Fibroblast of skin of back (primary cell): ENCODE measurements at places on chromosomes 3 and 15.

GRCh38 chr3:54374214-54374852 lies 252.0 kb downstream of the CACNA2D3 start:
- DNase-seq: no peak

GRCh38 chr3:4972652-4973643 lies 6.3 kb upstream of the BHLHE40 start:
- DNase-seq: no peak

DNA sequence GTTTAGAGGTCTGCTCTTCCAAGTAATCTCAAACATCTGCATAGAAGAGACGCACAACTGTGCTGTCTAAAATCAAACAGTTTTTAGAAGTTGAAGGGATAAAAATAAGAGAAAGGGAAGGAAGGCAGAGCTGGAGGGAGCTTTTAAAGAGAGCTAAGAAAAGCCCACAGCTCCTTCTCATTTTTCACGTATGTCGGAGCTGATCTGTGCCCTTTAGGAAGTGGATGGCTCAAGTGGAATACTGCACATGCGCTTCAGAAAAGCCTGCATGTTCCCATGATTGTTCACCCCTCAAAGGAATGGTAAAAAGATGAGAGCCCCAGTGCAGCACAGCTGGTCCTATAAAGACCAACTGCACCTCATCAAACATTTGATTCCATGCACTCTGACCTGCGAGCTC lies 207.2 kb downstream of the ADAMTS17 start:
- DNase-seq: no peak

DNA sequence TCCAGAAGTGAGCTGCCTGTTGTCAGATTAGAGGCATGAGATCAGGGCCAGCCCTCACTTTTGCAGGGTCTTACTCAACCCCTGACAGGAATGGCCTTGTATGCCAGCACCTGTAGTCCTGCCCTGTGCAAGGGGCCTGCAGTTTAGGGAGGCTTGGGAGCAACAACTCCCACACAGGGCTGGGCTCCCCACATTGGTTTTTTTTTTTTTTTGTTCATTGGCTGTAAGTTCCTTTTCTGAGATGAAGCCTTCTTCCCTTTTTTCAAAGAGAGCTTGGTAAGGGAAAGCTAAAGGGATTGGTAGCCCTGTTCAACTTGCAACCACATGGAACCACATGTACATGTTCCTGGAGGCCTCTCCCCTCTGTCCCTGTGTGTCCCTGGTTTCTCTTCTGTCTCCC lies 46.4 kb downstream of the TNFAIP8L3 start:
- DNase-seq: no peak

- DNase-seq: peak; percentile 81
These were observed 137.4 kb upstream of the POU1F1 start for GRCh38 chr3:87413814-87414213.

DNA sequence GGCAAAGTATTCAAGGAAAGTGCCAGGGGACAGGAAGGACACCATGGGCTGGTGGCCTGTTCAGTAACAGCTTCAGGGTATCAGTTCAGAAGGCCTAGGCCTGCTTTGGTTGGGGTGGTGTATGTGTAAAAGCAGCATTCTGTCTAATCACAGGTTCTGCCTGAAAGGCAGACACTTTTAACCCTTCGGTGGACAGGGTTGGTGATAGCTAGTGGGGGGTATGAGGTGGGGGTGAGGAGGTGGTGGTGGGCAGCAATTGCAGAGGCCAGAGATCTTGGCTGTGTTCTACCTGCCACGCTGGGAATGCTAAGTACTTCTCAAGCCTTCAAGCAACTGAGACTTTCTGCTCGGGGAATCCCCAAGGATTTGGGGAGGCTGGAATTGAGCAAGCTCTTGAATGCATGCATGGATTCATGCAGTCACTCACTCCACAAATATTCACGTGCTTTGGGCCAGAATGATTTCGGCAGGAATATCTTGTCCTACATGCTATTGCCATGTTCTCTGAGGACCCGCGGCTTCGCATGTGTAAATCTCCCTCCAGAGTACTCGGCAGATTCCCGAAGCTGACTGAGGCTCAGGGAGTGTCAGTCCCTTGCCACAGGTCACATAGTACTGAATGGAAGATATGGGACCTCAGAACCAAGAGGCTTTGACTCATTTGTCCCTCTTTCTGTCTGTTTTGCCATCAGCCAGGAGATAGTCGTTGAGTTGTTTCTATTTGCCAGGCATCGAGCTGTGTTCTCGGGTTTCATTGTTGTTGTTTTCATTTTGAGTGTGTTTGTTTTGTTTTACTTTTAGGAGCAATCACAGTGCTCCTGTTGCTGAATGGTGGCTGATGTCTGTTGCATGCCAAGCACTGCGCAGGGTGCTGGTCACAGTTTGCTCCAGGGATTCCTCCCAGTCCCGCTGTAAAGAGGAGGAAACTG lies 65.5 kb downstream of the SMAD3 start:
- peak; percentile 79 for DNase-seq

DNA sequence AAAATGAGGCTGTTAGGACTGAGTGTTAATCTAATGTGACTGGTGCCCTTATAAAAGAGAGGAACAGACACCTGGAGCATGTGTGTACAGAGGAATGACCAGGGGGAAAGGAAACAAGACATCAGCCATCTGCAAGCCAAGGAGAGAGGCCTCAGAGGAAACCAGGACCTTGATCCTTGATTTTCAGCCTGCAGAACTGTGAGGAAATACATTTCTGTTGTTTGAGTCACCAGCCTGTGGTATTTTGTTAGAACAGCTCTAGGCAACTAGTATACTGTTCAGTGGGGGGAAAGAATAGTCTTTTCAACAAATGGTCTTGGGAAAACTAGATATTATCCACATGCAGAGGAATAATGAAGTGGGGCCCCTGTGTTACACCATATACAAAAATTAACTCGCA lies 80.6 kb downstream of the CCR1 start:
- DNase-seq: peak; percentile 91
